HAP-1 (cell line): ENCODE measurements at places on chromosomes 13 and 19.

DNA sequence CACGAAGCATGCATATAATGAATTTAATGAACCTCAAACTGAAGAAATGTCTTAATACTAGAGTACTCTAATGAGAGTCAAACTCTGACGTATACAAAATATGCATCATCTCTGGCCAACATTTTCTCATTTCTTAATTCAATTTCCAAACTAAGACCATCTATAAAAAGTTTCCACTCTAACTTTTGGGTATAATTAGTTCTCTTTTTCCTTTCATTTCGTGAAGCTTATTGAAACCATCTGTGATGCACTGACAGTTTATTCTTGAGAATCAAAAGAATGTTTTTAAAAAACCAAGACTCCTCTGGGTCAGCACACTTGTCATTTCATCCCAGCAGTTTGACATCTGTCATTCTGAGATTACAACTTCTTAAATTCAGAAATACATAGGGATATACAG lies 90.0 kb downstream of the CAB39L start:
- DNase-seq = no peak

DNA sequence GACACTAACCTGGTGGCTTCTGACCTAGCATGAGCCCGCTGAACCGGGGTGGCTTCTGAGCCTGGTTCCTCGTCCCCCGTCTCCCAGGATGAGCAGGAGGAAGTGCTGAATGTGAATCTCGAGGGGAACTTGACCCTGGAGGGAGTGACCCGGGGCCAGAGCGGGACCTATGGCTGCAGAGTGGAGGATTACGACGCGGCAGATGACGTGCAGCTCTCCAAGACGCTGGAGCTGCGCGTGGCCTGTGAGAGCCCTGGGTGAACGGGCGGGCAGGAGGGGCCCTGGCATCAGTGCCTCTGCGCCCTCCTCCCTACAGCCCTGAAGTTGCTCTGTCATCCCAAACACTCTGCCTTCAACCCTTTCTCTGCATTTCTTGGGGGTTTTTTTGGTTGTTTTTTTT lies 5.6 kb downstream of the BCAM start:
- no peak for DNase-seq

DNA sequence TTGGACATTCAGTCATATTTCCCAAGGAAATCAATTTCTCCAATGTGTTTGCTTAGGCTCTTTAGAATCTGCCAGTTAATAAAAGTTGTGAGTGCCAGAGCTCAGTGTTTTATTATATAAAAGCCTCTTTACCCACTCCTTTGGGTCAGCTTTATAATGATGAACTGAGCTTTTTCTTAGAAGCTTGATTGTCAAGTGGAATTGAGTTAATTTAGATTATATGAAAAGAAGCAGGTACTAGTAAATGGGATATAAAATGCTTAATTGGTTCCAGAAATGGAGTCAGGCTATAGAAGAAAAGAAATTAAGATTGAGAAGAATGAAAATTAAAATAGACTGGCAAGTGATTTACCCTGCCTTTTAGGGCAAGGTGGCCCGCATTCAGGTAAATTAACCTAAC lies 363.2 kb downstream of the SLITRK6 start:
- DNase-seq = no peak

DNA sequence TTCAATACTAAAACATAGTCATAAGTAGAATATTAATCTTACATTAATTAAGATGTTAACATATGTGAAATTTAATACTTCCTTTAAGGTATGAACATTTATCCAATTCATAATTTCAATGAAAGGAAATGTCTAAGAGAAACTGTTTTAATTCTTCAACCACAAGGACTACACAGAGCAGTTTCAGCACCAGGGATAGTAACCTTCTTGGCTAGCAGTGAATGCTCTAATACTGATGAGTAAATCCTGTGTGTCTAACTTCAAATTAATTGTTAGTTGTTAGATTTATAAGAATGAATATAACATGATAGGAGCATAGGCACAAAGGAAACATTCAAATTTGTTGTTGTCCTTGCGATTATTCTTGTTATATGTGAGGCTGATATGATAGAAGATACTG lies 15.6 kb upstream of the NBEA start:
- DNase-seq = no peak
